ENCODE measurements at places on chromosomes 16 and 17. TPM values are rescaled to one million over a fixed set of nuclear protein-coding genes. Genes with fewer than 3 reads are reported as not detected.

DNA sequence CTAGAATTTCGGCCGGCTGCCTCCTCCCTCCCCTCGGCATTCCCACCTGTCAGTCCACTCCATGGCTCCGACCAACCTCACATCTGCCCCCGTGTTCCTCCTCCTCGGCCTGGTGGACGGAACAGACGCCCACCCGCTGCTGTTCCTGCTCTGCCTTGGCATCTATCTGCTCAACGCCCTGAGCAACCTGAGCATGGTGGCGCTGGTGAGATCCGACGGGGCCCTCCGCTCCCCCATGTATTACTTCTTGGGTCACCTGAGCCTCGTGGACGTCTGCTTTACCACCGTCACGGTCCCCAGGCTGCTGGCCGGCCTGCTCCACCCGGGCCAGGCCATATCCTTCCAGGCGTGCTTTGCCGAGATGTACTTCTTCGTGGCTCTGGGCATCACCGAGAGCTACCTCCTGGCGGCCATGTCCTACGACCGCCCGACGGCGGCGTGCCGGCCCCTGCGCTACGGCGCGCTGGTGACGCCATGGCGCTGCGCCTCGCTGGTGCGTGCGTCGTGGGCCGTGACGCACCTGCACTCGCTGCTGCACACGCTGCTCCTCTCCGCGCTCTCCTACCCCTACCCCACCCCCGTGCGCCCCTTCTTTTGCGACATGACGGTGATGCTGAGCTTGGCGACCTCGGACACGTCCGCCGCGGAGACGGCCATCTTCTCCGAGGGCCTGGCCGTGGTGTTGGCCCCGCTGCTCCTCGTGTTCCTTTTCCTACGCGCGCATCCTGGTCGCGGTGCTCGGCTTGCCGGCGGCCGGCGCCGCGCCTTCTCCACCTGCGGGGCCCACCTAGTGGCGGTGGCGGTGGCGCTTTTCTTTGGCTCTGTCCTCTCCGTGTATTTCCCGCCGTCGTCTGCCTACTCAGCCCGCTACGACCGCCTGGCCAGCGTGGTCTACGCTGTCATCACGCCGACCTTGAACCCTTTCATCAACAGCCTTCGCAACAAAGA lies at the start of gene OR3A2:
Gene OR3A2, minus strand, starts transcription at position 440 of the 948 bp plus-strand sequence.
- DNase-seq: no peak

DNA sequence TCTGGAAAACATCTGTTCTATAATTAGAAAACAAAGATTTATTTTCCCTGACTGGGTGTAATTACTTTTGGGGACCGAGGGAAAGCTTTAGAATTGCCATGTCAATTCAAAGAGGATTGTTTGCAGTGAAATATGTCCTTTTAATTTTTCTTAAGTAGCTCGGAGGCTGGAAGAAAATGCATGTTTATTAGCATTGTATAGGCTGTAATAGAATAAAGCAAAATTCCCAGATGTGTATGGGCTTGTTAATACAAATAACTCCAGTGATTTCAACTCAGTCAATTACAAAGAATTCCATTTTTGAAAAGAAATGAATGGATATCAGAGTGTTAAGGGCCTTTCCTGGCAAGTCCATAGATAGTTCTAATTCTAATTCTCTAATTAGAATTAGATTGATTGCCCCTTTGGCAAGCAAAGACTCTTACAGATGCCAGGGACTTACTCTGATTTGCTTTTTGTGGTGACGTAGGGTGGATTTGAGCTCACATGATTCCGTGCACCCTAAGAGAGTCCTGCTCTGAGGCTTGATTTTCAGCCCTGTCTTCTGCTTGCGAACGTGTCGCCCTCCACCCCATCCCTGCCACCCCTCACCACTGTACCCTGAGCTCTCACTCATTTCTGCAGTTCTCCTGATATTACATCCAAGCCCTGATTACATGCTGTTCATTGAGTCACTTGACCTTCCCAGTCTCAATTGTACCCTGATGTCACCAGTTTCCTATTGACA lies 70.0 kb upstream of the FAM20A start:
- no peak for DNase-seq

HID1 gene
- 6.9 TPM for polyA plus RNA-seq

DNA sequence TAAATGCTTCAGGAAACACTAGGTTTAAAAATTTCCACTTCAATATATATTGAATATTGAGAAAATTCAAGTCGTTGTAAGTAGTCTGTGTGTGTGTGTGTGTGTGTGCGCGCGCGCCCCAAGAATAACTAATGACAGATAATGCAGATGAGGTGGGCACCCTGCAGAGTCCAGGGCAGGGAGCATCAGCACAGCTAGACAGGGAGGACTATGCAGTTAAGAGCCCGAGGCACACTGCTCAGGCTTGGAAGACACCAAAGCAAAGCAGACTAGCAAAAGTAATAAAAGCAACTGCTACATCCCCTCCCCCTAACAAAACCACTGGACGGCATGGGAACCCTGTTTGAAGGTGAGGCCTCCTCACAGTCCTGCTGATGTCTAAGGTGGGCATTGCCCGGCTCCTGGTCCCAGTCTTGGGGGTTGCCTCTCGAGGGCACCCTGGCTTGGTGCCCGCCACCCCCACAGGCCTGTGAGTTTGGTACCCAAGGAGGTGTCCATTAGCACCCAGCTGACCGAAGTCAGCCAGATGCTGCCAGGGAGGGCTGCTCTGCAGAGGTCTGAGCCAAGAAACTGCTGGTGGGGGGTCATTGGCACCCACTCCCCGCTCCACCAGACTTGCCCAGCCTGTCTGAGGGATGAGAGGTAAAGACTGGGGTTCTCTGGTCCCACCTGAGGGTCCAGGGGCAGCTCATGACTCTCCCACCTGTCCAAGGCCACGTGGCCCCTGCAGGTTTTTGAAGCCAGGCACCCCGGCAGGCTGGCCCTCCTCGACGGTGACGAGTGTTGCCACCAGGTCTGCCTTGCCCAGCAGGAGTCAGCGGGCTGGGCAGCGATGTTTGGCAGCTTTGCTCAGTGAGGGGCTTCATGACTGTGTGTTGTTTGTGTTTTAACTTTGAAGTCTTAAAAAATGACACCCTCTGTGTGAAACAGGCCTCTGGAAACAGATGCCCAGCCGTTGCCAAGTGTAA lies 18.7 kb downstream of the LRRC75A start:
- DNase-seq: no peak

DNA sequence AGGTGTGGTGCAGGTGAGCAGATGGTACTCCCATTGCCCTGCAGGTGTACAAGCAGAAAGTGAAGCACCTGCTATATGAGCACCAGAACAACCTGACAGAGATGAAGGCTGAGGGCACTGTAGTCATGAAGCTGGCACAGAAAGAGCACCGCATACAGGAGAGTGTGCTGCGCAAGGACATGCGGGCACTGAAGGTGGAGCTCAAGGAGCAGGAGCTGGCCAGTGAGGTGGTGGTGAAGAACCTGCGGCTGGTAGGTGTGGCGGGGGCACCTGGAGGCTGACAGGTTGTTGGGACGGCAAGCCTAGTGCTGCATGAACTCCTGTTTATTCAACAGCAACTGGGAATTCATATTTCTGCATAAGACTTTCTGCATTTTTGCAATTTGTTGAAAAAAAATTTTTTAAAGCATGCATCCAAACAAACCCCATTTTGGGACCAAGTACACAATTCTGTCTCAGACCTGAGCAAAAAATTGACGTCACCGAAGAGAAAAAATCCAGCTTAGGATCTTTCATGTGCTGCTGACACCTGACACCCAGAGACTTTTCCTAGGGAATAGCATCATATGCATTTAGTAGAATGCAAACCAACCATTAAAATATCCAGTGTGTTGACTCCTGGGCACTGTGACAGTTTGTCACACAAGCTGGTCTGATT lies 13.5 kb upstream of the DBNDD1 start:
- peak; percentile 80 for DNase-seq

- no peak for DNase-seq
Measured at GRCh38 chr17:9865586-9865985, 39.5 kb downstream of the RCVRN start.

ITGA2B gene
- 4.1 TPM for polyA plus RNA-seq

DNA sequence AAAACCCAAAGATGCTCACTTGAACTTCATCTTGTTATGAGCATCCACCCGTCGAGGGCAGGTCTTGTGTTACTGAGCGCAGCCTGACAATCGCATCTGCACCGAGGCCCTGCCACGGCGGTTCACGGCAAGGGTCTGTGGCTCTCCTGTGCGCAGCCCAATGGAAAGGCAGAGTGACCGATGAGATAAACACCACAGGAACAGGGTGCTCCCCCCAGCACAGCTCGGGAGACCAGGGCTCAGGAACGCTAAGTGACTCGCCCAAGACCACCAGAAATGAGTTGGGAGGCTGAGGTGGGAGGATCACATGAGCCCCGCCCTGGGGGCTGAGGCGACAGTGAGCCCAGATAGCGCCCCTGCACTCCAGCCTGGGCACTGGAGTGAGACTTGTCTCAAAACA lies 134.7 kb downstream of the ANKRD11 start:
- no peak for DNase-seq

GRCh38 chr17:81510785-81511553 lies 1.6 kb downstream of the ACTG1 start:
- DNase-seq: no peak

DNA sequence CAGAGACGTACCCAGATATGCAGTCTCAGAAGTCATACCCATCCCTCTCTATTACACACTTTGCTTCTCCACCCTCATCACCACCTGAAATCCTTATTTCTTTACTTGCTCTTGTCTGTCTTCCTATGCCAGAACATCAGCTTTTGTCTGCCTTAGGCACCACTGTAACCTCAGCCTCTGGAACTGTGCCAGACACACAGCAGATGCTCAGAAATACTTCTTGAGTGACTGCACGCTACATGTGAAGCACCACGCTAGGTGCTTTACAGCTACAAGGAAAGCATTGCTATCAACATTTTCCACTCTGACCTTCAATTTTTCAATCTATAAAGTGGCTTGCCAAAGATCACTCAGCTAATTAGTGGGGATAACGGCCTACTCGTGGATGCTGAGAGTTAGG lies 226.8 kb downstream of the CHD9NB start:
- peak; percentile 31 for DNase-seq

TBC1D3E gene
- 4.4 TPM for polyA plus RNA-seq

DNA sequence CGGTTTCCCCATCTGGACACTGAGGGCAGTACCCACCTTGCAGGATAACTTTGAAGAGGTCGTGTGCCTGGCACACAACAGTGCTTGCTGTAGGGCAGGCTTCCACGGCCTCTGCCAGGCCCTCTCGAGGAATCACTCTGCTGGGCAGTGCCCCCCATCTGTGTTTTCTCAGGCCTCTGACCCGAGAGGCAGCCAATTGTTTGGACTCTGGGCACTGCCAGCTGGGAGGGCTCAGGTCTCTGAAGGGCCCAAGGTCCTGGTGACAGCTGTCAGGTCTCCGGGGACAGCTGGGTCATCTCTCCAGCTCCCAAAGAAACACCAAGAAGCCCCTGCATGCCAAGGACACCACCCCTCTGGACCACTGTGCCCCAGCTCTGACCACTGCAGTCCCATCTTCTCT lies 1.0 kb upstream of the RAB26 start:
- peak; percentile 31 for DNase-seq

SLFN12L gene
- polyA plus RNA-seq: 0.12 TPM

DNA sequence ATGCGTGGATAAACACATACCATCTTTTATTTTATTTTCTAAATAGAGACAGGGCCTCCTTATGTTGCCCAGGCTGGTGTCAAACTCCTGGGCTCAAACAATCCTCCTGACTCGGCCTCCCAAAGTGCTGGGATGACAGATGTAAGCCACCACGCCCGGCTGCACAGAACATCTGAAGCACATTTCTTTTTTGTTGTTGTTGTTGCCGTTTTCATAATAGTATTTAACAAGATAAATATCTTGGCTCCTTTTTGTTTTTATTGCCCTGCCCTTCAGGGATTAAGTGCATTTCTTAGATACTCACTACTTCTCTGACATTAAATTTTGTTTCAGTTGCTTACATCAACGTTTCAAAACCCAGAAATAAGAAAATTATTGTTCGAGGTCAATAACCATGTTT lies 37.4 kb downstream of the ANKRD11 start:
- DNase-seq: no peak

GRCh38 chr16:19645557-19645981 lies 72.5 kb downstream of the KNOP1 start:
- DNase-seq: peak; percentile 89

DNA sequence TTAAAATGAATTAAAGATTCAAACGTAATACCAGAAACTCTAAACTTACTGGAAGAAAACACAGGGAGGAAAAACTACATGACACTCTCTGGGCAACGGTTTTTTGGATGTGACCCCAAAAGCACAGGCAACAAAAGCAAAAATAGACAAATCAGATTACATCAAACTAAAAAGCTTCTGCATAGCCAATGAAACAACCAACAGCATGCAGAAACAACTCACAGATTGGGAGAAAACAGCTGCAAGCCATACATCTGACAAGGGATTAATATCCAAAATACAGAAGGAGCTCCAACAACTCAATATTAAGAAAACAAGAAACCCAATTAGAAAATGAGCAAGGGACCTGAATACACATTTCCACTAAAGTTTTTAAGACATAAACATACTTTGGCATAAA lies 69.2 kb upstream of the ALOX12 start:
- DNase-seq: no peak

- DNase-seq: peak; percentile 36
Measured at GRCh38 chr16:48231727-48232492, 12.2 kb upstream of the LONP2 start.

BEAN1 gene
- 1.1 TPM for polyA plus RNA-seq

CHST4 gene
- polyA plus RNA-seq: not detected

DNA sequence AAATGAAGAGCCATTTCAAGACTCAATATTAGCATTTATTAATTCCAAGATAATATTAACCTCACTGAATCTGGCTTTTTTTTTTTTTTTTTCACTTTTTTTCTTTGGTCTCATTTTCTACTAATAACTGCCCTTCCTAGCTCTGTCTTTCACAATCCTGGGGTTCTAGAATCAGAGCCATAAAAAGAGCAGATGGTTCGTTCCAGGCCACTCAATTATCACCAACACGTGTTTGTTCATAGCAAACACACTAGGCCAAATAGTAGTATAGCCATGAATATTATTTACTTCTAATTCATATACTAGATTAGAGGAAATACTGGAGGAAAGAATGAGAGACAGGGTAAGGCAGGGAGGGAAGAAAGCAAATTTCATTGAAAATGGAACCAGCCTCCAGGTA lies 39.8 kb downstream of the TEX2 start:
- no peak for DNase-seq
